ENCODE measurements at places on chromosomes 7 and 10. TPM values are rescaled to one million over a fixed set of nuclear protein-coding genes. Genes with fewer than 3 reads are reported as not detected.

PYROXD2 gene
- 20.3 TPM for total RNA-seq

NACAD gene
- total RNA-seq, result 0.16 TPM

CPA5 gene
- total RNA-seq, result 14.7 TPM

DNAH11 gene
- total RNA-seq, result 0.44 TPM

CRHR2 gene
- total RNA-seq, result not detected

FAM13C gene
- not detected for total RNA-seq

BICC1 gene
- total RNA-seq, result not detected

ZNF716 gene
- total RNA-seq, result not detected

ACBD7 gene
- total RNA-seq, result not detected

CXCL12 gene
- total RNA-seq, result not detected

UNCX gene
- total RNA-seq, result not detected

DENND11 gene
- total RNA-seq, result 65.4 TPM

ARHGEF35 gene
- total RNA-seq, result 4.2 TPM

DNA sequence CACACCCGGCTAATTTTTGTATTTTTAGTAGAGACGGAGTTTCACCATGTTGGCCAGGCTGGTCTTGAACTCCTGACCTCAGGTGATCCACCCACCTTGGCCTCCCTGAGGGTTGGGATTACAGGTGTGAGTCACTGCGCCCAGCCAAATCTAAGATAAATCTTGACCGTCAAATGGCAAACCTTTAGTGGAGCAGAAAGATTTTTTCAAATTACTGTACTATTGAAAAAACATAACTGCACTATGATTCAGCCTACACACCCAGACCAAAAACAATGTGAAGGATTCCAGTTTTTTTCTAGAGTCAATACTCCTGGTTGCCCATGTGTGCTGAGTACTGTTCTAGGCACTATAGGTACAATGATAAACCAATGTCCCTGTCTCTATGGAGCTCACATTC lies 33.9 kb upstream of the SVIL start:
- no peak for DNase-seq

DNA sequence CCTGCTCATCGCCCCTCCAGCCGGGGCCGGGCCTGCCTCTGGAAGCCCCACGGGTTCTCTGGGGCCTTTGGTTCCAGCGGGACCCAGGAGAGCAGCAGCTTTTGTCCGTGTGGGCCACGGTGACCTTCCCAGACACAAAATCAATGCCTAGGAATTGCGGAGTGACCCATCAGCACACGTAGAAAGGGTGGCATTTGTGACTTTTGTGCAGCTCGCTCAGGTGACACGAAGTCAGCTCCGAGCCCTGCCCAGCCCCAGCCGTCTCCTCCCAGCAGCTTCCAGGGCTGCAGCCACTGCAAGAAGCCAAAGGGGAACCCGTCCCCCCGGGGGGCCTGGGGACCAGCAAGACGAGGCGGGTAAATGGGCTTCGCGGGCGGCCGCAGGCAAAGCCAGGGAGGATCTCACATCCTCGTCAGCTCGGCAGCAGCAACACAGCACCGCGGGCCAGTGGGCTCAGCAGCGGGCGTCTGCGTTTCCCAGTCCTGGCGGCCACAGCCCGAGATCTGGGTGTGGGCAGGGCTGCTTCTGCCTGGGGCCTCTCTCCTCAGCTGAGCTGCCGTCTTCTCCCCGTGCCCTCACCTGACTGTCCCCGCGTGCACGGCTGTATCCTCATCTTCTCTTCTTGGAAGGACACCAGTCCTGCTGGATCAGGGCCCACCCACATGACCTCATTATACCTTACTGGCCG lies 88.5 kb downstream of the PAXIP1 start:
- DNase-seq, result no peak

- DNase-seq, result no peak
These were observed 100.9 kb downstream of the XRCC2 start for GRCh38 chr7:152574892-152575548.

DNA sequence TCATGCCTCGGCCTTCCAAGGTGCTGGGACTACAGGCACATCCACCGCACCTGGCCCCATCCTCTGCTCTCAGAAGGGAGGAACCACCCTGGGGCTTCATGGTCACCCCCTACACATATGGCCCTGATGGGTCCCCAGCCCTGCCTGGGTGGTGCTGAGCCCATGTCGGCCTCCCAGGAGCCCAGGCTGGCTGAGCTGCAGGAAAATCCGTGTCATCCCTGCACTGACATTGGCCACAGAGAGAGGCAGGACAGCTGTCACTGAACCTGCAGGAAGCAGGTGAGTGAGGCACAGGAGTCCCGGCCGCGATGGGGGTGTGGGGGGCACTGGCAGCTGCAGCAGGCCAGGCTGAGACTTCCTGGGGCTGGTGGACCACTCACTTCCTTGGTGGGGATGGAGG lies 8.0 kb downstream of the GRIFIN start:
- DNase-seq, result no peak

DNA sequence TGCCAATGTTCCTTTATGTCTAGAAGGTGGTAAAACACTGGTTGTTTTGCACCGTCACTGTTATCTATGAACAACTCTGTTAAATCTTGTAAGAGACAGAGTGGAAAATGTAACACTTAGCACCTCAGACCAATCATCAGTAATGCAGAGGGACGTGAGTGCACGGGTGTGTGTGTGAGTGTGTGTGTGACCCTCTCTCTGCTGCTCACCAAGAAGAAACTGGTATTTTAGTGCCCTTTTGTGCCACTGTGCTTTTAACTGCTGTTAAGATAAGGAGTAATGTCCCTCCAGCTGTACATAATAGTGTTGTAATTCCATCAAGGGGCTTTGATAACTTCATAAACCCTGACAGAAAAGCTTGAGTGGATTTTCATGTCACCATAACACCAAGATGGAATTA lies 130.1 kb downstream of the CREB5 start:
- no peak for DNase-seq

DNA sequence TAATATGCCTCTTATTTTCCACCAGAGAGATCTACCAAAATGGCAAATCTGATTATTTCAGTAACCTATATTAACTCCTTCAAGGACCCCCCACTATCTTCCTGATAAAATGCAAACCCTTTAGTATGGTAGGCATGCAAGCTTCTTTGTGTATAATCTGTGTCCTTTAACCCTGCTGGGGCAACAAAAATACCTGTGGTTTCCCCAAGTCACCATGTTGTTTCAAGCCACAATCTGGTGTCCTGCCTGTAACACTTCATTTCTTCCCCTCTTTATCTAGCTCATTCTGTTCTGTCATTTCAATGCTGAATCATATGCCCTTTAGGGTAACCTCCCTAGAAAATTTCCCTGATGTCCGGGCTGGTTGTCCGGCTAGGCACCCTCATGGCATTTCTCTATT lies 5.3 kb downstream of the CALCR start:
- no peak for DNase-seq

- peak; percentile 29 for DNase-seq
These were observed 28.9 kb upstream of the EZH2 start for GRCh38 chr7:148912758-148913541.

GRCh38 chr10:26455567-26456315 lies 17.6 kb downstream of the APBB1IP start:
- no peak for DNase-seq

- no peak for DNase-seq
These were observed 85.6 kb upstream of the NPS start for GRCh38 chr10:127463548-127463947.

DNA sequence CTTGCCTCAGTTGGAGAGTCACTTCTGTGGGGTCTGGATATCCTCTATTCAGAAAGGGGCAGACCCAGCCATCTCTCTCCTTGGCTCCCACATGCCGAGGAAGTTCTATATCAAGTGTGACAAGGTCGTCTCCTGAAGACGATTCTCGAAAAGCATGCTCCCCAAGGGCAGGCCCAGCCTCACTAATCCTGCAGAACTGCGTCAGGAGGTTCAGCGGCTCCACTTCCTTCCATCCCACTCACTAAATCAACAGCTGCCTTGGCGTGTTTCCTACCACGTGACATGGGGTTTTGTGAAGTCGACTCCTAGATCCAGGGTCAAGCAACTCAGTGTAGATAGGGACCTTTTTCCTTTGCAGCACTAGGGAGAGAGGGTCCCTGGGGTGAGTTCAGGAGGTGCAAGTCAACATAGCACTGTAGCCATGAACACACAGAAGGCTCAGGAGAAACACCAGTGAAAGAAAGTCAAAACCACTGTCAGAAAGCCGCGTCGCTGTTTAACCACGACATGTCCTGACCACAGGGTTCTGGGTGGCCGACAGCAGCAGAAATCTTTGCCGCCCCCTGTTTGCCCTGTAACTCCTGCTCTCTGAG lies 156.4 kb downstream of the PRPF18 start:
- no peak for DNase-seq

DNA sequence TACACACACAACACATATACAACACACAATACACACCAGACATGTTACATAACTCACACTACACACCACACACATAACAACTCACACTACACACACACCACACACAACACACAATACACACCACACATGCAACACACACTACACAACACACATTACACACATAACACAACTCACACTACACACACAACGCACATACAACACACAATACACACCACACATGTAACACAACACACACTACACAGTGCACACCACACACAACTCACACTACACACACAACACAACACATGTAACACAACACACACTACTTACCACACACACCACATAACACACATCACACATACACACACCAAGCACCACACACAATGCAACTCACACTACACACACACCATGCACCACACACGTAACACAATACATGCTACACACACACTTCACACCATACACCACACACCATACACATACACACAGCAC lies 166.5 kb downstream of the KCNMA1 start:
- no peak for DNase-seq

DNA sequence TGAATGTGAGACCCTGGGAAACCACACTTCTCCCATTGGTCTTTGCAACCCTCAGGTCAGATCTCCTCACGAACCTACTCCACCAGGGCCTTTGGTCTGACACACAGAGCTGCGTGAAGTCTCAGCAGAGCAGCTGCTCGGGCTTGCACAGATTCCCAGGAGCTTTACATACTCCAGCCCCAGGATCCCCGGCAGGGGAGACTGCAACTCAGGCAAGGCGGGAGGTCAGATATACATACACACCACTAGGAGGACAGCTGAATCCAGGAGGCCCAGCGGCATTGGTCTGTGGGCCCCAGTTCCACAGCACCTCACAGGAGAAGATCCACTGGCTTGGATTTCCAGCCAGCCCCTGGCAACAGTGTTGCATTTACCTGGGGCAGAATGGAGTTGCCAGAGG lies 239.2 kb downstream of the GPAM start:
- no peak for DNase-seq

DNA sequence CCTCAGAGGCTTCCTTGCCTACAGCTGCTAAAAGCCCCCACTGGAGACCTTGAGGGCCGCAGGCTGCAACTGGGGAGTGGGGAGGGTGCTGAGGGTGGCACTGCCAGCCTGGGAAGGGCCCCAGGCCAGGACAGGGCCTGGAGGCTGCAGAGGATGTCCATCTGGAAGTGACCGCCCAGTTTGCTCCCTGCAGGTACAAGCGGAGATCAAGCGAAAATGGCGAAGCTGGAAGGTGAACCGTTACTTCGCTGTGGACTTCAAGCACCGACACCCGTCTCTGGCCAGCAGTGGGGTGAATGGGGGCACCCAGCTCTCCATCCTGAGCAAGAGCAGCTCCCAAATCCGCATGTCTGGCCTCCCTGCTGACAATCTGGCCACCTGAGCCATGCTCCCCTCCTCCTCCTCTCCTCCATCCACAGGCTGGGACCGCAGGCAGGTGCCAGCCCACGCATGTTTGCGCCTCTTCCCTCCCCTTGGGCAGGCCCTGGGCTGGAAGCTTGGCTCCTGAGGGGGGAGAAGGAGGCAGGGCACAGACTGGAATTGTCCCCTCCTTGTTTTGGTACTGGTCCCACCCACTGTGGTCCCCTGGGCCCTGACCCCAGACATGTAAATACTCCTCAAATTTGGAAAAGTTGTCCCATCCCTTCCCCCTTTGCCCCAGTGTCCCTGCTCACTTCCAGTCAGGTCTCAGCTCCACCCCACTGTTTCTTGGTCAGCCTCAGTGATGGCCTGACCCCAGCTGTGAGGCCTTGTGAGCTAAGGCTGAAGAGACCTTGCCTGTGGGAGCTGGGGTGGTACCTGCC lies 54.4 kb downstream of the ADCYAP1R1 start:
- no peak for DNase-seq

GRCh38 chr7:129470411-129470810 lies 31.9 kb upstream of the SMKR1 start:
- DNase-seq, result no peak

- DNase-seq, result no peak
These were observed 250.8 kb upstream of the MBL2 start for GRCh38 chr10:53023411-53023810.

DNA sequence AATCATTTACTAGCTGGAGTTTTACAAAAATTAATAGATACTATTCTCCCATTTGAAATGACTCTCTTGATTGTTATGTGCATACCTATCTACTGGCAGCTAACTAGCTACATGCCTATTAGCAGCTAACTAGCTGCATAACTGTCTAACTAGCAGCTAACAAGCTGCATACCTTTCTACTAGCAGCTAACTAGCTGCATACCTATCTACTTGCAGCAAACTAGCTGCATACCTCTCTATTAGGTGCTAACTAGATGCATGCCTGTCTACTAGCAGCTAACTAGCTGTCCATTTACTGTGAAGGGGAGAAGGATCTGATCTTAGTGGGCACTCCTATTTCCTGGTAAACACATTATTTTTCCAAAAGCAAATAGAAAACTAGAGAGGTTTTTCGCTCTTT lies 439.4 kb upstream of the PFKP start:
- DNase-seq, result no peak

- DNase-seq, result no peak
These were observed 43.5 kb downstream of the ANKIB1 start for GRCh38 chr7:92289321-92289720.

GRCh38 chr7:108348913-108349312 lies 107.3 kb downstream of the NRCAM start:
- DNase-seq, result no peak

- no peak for DNase-seq
These were observed 67.0 kb downstream of the GSAP start for GRCh38 chr7:77349141-77349540.

- no peak for DNase-seq
These were observed 159.1 kb downstream of the TMEM26 start for GRCh38 chr10:61294131-61294530.

DNA sequence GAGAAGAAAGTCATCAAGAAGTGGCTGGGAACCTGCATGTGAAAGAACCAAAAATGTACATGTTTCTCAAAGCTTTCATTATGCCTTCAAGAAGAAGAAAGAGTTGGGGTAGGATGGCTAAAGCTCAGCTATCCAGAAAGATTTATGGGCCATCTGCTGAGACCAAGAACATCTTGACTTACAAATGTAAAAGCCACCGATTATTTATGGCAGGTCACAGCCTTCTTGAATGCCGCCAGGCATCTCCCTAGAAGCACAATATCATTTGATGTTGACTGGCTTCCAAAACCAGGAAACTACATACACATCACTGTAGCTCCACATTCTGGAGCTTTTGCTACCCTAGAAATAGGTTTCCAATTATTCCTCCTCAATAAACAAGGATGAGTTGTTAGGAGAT lies 254.2 kb upstream of the AOAH start:
- no peak for DNase-seq

GRCh38 chr10:35937546-35937945 lies 295.4 kb upstream of the FZD8 start:
- DNase-seq, result no peak
